ENCODE measurements at places on chromosomes 13 and 19. TPM values are rescaled to one million over a fixed set of nuclear protein-coding genes. Genes with fewer than 3 reads are reported as not detected.

DNA sequence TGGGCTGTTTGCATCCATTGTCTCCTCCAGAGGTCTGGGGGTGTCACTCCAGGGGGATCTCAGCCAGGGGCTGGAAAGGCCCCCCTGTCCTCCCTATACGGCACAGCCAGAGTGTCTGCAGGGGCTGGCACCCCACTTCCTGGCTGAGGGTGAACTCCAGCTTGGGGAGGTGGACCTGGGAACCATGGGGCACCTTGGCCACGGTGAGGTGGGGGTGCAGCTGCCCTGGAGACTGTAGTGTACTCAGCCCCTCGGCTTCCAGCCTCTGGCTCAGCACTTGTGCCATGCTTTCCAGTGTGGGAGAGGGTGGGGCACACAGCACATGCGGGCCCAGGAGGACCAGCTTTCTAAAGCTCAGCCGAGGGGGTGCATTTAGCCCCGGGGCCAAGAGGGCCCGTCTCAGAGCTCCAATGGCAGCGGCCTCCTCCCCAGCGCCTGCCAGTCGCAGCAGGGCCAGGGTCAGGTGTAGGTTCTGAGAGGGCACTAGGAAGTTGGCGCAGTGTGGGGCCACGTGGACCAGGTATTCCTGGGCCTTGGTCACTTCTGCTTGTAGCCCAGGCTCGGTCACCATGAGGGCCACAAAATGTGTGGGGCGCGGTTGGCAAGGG, 1.4 kb downstream of the LENG9 start:
- DNase-seq = no peak

- DNase-seq = no peak
Observed at GRCh38 chr19:47573071-47574026, at the start of gene ZNF541. TSS of gene ZNF541 (minus strand) at chr19:47573148. CDS start at chr19:47555856, 17,292 bp downstream.

- no peak for DNase-seq
Observed at GRCh38 chr19:13334801-13335481, 171.3 kb downstream of the CACNA1A start.

DNA sequence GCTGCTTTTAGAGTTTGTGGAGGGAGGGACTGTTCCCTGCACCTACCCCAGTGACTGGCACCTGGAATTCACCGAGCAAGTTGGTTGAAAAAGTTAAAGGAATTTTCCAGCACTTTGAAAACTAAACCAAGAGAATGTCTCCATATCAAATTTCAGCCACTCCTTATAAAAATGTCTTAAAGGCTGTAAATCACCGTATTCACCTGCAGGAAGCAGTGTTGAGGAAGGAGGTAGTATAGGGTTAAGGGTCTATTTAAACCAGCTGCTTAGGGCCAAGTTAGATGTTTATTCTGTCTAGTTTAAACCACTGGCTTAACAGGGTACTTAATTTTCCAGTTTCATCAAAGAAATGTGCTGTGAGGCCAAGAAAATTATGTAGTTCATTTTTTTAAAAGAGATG, 3.8 kb upstream of the RAB20 start:
- DNase-seq = peak; percentile 61

DNA sequence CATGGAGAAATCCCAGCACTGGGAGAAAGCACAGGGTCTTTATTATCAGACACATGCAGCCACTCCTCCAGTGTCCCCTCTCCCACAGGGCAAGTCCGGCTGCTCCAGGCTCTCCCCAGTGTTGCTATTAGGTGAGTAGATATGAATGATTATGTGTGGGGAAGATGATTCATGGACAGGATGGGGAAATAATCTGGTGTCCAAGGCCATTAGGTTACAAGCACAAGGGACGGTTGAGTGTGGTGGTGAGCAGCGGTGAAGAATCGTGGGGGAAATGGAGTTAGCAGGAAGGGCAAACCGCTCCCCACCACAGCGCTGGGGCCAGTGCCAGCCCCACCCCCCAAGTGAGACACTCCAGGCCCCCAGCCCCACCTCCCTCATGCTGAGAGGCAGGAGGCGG, 19.0 kb downstream of the CD177 start:
- DNase-seq = no peak

DNA sequence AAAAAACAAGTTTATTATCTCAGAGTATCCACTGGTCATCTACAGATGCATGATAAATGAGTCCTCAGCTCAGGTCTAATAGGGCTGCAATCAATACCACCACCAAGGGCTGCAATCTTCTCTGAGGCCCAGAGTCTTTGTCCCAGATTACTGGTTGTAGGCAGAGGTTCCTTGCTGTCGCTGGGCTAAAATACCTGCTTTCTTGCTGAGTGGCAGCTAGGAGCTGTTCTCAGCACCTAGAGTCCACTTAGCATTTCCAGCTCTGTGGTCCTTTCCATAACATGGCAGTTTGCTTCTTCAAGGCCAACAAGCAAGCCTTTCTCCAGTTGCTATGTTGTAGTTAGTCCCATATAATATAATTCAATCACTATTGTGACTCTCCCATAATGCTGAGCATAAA, 351.3 kb downstream of the SLITRK1 start:
- DNase-seq = no peak

GRCh38 chr13:54536112-54536511, 1507.5 kb downstream of the OLFM4 start:
- DNase-seq = peak; percentile 40

DNA sequence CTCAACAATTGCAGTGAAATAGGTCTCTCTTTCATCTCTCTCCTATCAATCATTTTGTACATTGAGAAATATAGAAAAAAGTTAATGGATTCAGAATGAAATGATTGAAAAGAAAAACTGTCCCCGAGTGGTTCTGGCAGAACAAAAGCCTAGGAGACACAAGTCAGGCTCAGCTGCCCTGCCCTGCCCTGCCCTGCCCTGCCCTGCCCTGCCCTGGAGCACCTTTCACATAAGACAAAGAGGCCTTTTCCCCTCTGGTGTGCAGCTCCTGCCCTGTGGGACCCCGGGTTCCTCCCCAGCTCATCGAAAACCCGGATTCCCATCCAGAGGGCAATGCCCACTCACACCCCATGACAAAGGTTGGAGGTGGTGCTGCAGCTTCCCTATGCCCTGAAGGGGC, 94.7 kb downstream of the TEX26 start:
- DNase-seq = no peak

GRCh38 chr13:83618966-83619365, 263.3 kb downstream of the SLITRK1 start:
- no peak for DNase-seq

DNA sequence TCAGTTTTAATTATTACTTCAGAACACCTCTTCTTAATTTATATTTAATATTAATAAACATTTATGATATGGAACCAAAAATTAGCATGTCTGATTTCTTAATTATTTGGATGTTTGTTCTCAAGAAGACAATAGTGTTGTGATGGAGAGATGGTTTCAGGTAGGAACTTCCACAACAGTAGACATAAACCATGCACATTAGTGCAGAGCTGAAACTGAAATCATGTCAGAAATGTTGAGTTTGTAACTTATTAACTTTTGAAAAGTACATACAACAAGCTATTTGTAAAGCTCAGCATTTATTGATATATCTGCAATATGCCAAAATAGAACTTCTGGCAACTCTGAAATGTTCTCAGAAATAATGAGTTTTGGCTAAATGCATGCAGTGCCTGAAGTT, 11.8 kb upstream of the EDNRB start:
- DNase-seq = no peak

- peak; percentile 55 for DNase-seq
Observed at GRCh38 chr19:38650911-38651584, 3.6 kb downstream of the ACTN4 start.

GRCh38 chr13:46032341-46032740, 20.2 kb downstream of the ZC3H13 start:
- no peak for DNase-seq

- no peak for DNase-seq
Observed at GRCh38 chr13:100764937-100765336, 90.3 kb upstream of the TMTC4 start.

KLF1 gene
- total RNA-seq = not detected

DNAAF3 gene
- 17.3 TPM for total RNA-seq

MEIS3 gene
- 0.37 TPM for total RNA-seq

JSRP1 gene
- 0.34 TPM for total RNA-seq
